Sigmoid colon (tissue), 7 donors: ENCODE measurements at places on chromosomes 3 and 15. TPM values are rescaled to one million over a fixed set of nuclear protein-coding genes. Genes with fewer than 3 reads are reported as not detected.

GRCh38 chr15:100192097-100193080 is 149.4 kb downstream of the ADAMTS17 start:
- DNase-seq = peak; percentile 57
- H3K4me1 ChIP-seq = no peaks in the 10 kb centered on the region
- no peak overlapping the region for H3K4me3 ChIP-seq

- no peaks in the 10 kb centered on the region for H3K4me1 ChIP-seq
- DNase-seq = no peak
- no peaks in the 10 kb centered on the region for H3K27me3 ChIP-seq
- H3K36me3 ChIP-seq = peaks cover 78% of the 10 kb centered on the region
- no peak overlapping the region for H3K27ac ChIP-seq
- H3K4me3 ChIP-seq = no peak overlapping the region
Observed at GRCh38 chr3:130699765-130700164, 46.9 kb downstream of the PIK3R4 start.

- H3K27me3 ChIP-seq = no peaks in the 10 kb centered on the region
- H3K4me1 ChIP-seq = no peaks in the 10 kb centered on the region
- no peaks in the 10 kb centered on the region for H3K36me3 ChIP-seq
- no peak for DNase-seq
- no peak overlapping the region for H3K4me3 ChIP-seq
Observed at GRCh38 chr15:36415643-36416042, 163.8 kb upstream of the CDIN1 start.

- no peak overlapping the region for H3K4me3 ChIP-seq
- H3K27ac ChIP-seq = no peak overlapping the region
- no peak for DNase-seq
- peaks cover 82% of the 10 kb centered on the region for H3K4me1 ChIP-seq
Observed at GRCh38 chr15:63818191-63818590, 15.6 kb downstream of the HERC1 start.

DNA sequence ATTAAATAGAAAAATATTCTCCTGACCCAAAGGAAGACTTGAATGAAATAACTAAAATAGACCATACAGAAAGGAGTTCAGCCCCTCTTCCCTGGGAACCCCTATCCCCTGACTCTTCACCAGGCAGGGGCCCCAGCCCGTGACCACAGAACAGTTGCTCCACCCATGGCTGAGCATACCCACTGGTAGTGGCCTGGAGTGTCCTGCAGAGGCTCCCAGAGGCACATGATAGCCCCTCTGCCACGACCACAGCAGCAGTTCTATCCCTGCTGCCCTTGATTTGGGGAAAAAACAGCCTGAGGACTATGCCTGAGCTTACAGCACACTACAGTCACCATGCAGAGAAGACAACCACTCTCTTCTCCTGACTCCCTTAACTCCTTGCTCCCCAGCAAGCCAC is 31.8 kb downstream of the TTC14 start:
- H3K4me1 ChIP-seq = no peaks in the 10 kb centered on the region
- no peak overlapping the region for H3K4me3 ChIP-seq
- H3K36me3 ChIP-seq = no peaks in the 10 kb centered on the region

DNA sequence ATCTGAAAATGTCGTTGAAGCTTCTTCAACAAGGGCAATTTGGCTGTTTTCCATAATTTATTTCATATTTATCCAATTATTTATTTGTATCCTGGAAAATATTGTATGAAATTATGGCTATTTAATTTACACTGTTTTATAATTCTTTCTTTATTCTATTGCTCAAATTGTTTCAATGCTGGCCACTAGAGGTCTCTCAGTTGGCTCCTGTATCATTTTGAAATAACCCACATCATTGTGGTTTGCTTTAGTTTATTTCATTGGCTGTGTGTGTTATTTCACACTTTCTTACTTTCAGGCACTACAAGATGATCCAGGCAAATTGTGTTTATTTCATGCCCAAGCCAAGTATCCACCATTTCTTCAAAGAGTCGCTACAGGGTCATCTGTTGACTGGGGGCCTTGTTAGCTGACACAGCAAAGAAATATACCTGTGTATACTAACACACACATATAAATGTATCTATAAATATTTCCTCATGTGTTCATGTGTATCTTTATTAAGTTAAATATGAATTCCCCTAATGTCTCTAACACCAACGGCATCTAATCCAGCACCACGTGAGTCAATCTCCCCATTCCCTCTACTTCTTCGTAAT is 86.2 kb downstream of the NPAP1 start:
- H3K27ac ChIP-seq = no peak overlapping the region
- no peak overlapping the region for H3K4me3 ChIP-seq
- no peaks in the 10 kb centered on the region for H3K27me3 ChIP-seq
- DNase-seq = no peak
- H3K36me3 ChIP-seq = no peaks in the 10 kb centered on the region
- H3K4me1 ChIP-seq = no peaks in the 10 kb centered on the region

GRCh38 chr15:78167227-78167888 is 18.2 kb downstream of the IDH3A start:
- H3K27me3 ChIP-seq = no peaks in the 10 kb centered on the region
- peaks cover 89% of the 10 kb centered on the region for H3K36me3 ChIP-seq
- H3K4me3 ChIP-seq = no peak overlapping the region
- DNase-seq = no peak
- H3K27ac ChIP-seq = no peak overlapping the region
- no peaks in the 10 kb centered on the region for H3K4me1 ChIP-seq

ATP13A5 gene
- not detected for total RNA-seq

TCF12 gene
- 97.7 TPM for total RNA-seq

RPL32 gene
- 941 TPM for total RNA-seq
